ENCODE measurements at places on chromosomes 12 and 14.

GRCh38 chr12:5619628-5620027, 187.7 kb downstream of the NTF3 start:
- peaks cover 16% of the 10 kb centered on the region for H3K27me3 ChIP-seq
- no peak for DNase-seq
- no peak overlapping the region for H3K4me3 ChIP-seq
- H3K36me3 ChIP-seq: no peaks in the 10 kb centered on the region
- H3K27ac ChIP-seq: no peak overlapping the region

DNA sequence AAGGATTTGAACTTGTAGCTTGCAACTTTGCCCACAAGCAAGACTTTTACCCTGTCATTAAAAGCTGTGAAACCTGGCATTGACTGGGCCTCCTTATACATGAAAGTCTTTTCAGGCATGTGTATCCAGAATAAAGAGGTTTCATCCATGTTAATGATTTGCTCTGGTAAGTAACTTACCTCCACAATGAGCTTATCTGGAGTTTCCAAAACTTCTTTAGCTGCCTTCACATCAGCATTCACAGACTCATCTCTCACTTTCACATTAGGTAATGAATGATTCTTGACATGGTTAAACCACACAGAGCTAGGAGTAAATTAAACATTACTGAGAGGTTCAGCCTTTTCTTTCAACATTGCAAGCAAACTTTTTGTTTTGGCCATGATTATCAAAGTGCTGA, 234.4 kb upstream of the CLEC14A start:
- H3K27me3 ChIP-seq: no peaks in the 10 kb centered on the region
- no peaks in the 10 kb centered on the region for H3K4me1 ChIP-seq
- no peaks in the 10 kb centered on the region for H3K36me3 ChIP-seq
- no peak overlapping the region for H3K4me3 ChIP-seq
- DNase-seq: no peak

DNA sequence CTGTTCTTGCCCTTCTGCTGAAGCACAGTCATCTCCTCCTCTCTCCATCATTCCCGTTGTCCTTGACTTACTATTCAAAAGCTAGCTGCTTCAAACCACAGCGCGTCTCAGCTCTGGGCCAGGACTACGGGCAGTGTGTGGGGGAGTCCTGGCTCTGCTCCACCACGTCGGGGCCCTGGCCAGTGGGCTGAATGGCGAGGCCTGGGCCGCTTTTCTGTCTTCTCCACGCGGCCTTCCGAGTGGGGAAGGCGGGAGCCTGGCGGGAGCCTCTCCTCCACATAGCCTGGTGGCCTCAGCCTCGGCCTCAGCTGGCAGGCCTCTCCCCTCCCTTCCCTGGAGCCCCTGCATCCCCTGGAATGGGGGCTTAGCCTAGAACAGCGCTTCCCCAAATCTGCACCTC, 16.5 kb downstream of the ANKRD9 start:
- no peaks in the 10 kb centered on the region for H3K4me1 ChIP-seq
- H3K4me3 ChIP-seq: no peak overlapping the region
- H3K27me3 ChIP-seq: no peaks in the 10 kb centered on the region
- peaks cover 6% of the 10 kb centered on the region for H3K36me3 ChIP-seq

DNA sequence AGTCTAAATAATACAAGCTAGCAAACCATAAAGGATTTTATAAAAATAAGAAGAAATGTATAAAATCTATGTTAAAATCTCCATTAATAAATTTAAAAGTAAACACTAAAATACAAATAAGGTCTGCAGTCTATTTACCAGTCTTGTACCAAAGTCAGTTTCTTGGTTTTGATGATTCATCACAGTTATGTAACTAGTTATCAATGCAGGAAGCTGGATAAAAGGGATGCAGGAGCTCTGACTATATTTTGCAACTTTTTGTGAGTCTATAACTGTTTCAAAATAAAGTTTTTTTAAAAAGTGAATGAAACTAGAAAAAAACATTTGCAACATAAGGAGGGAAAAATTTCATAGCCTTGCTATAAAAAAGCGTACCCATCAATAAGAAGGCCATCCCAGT, 151.5 kb downstream of the DERA start:
- no peak for DNase-seq
- H3K36me3 ChIP-seq: no peaks in the 10 kb centered on the region
- H3K4me3 ChIP-seq: no peak overlapping the region
- H3K27me3 ChIP-seq: peaks cover 9% of the 10 kb centered on the region
- H3K27ac ChIP-seq: no peak overlapping the region

- H3K27me3 ChIP-seq: no peaks in the 10 kb centered on the region
- H3K27ac ChIP-seq: no peak overlapping the region
- DNase-seq: no peak
- peaks cover 59% of the 10 kb centered on the region for H3K4me1 ChIP-seq
Observed at GRCh38 chr14:54775486-54776140, 127.0 kb downstream of the GCH1 start.

DNA sequence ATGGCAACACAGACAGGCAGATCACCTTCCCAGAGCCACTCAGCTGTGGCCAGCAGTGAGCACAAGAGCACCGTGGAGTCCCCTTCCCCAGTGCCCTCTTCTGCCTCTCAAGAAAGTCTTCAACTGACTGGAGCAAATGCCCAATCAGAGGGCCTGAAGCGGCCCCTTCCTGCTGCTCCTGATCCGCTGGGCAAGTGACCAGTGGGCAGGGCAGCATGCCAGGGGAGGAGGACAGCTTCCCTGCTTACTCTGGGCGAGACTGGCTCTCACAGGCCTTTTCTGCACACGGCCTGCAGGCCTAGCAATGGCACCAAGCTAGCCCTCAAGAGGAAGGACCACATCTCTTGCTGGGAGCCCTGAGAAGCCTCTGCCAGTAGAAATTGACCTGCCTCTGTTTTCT, 890 bp downstream of the KRT71 start:
- H3K4me1 ChIP-seq: no peaks in the 10 kb centered on the region
- no peak overlapping the region for H3K4me3 ChIP-seq
- peaks cover 9% of the 10 kb centered on the region for H3K27me3 ChIP-seq

- H3K4me1 ChIP-seq: no peaks in the 10 kb centered on the region
- no peak for DNase-seq
- H3K4me3 ChIP-seq: no peak overlapping the region
- H3K36me3 ChIP-seq: no peaks in the 10 kb centered on the region
- H3K27ac ChIP-seq: no peak overlapping the region
- peaks cover 4% of the 10 kb centered on the region for H3K27me3 ChIP-seq
Observed at GRCh38 chr12:119319638-119320037, 14.9 kb upstream of the CCDC60 start.

- no peak for DNase-seq
- H3K27me3 ChIP-seq: no peaks in the 10 kb centered on the region
- peak overlapping the region; percentile 54 for H3K27ac ChIP-seq
- peaks cover 18% of the 10 kb centered on the region for H3K4me1 ChIP-seq
- H3K36me3 ChIP-seq: peaks cover 32% of the 10 kb centered on the region
Observed at GRCh38 chr12:12379831-12380730, 23.2 kb downstream of the BORCS5 start.

DNA sequence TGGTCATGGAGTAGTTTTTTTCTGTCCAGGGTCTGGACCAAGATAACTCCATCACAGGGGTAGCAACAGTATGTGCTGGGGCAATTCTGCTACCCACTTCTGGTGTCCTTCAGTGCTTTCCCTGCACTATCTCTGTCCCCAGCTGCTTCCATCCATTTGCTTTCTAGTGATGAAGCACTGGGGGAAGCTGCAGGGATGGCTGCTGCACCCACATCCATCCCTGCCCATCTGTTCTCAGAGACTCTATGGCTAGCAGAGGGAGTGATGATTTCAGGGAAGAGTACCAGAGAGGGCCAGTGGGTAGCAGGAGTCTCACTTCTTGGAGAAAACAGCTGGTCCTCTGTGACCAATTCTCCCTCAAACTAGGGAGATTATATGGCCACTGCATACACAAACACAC, 44.1 kb downstream of the ETV6 start:
- no peak for DNase-seq
- H3K4me1 ChIP-seq: peaks cover 31% of the 10 kb centered on the region
- peaks cover 29% of the 10 kb centered on the region for H3K36me3 ChIP-seq
- no peak overlapping the region for H3K4me3 ChIP-seq
- H3K27ac ChIP-seq: no peak overlapping the region

- no peaks in the 10 kb centered on the region for H3K4me1 ChIP-seq
- no peak overlapping the region for H3K4me3 ChIP-seq
- no peaks in the 10 kb centered on the region for H3K36me3 ChIP-seq
- no peaks in the 10 kb centered on the region for H3K27me3 ChIP-seq
- DNase-seq: no peak
Observed at GRCh38 chr12:127153996-127154395, 1113.0 kb upstream of the TMEM132C start.

- H3K36me3 ChIP-seq: no peaks in the 10 kb centered on the region
- peaks cover 21% of the 10 kb centered on the region for H3K27me3 ChIP-seq
- no peak for DNase-seq
- no peaks in the 10 kb centered on the region for H3K4me1 ChIP-seq
- H3K4me3 ChIP-seq: no peak overlapping the region
Observed at GRCh38 chr14:56860441-56860840, 50.2 kb upstream of the OTX2 start.

DNA sequence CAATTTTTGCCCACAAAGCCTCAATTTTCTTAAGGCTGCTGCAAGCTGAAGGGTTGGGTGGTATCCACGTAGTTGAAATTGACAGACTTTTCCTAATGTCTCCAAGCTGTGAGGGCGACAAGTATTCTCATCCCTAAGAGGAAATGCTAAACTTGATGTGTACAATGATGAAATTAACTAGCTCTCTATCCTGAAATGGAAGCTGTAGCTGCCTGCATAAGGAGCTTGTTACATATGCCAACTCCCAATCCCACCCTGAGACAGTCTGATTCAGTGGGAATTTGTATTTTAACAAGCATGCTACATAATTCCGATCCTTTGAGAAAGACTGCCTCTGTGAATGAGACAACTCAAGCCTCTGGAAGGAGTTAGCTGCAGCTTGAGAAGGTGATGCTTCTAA, 45.7 kb upstream of the MDM1 start:
- H3K27me3 ChIP-seq: no peaks in the 10 kb centered on the region
- peaks cover 20% of the 10 kb centered on the region for H3K4me1 ChIP-seq
- no peak for DNase-seq
- H3K4me3 ChIP-seq: no peak overlapping the region
- H3K36me3 ChIP-seq: no peaks in the 10 kb centered on the region

- no peak overlapping the region for H3K4me3 ChIP-seq
- peaks cover 5% of the 10 kb centered on the region for H3K4me1 ChIP-seq
- peaks cover 16% of the 10 kb centered on the region for H3K27me3 ChIP-seq
- H3K27ac ChIP-seq: no peak overlapping the region
- no peak for DNase-seq
Observed at GRCh38 chr12:41514907-41515306, 326.8 kb downstream of the PDZRN4 start.

DNA sequence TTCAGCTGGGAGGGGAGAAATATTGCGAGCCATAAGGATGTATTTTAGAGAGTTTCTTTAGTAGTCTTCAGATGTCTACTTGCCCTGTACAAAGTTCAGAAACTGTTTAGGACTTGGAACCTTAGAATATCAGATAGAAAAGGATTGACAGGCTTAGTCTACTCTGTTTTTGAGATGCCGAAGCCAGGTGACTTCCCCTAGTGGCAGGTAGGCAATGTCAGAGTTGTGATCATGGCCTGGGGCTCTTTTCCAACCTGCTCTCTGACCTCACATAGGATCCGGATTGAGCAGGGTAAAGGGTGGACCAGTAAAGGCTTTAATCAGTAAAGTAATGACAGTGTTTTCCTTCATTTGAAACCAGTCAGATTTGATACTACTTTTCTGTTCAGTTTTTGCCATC, 59.6 kb downstream of the PRKCH start:
- H3K27ac ChIP-seq: no peak overlapping the region
- peaks cover 14% of the 10 kb centered on the region for H3K36me3 ChIP-seq
- H3K27me3 ChIP-seq: peaks cover 6% of the 10 kb centered on the region
- H3K4me3 ChIP-seq: no peak overlapping the region
- DNase-seq: no peak

DNA sequence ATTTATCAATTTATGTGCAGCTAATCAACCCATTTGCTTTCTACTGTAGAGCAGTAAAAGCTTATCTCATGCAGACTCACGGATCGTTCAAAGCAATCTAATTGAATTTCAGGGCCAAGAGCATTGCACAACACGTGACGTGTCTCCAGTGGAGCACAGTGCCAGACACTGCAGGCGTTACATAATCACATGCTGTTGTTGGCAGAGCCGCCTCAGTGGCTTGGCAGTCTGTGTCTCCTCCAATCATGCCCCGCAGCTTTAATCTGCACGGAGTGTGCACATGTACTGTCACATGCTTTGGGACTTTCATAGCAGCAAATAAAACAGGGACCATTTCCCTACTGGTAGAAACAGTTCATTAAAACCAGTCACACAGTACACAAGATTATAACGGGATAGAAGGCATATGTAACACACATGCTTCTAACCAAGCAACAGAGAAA, 309.3 kb downstream of the ITPR2 start:
- no peak for DNase-seq
- no peak overlapping the region for H3K4me3 ChIP-seq
- H3K36me3 ChIP-seq: peaks cover 15% of the 10 kb centered on the region
- H3K27me3 ChIP-seq: no peaks in the 10 kb centered on the region

GRCh38 chr12:22993609-22994315, 368.8 kb downstream of the ETNK1 start:
- H3K4me3 ChIP-seq: no peak overlapping the region
- no peak for DNase-seq
- H3K4me1 ChIP-seq: no peaks in the 10 kb centered on the region
- no peaks in the 10 kb centered on the region for H3K36me3 ChIP-seq
- H3K27me3 ChIP-seq: no peaks in the 10 kb centered on the region

- DNase-seq: no peak
- H3K36me3 ChIP-seq: no peaks in the 10 kb centered on the region
- no peak overlapping the region for H3K4me3 ChIP-seq
- H3K27me3 ChIP-seq: peaks cover 24% of the 10 kb centered on the region
- peaks cover 6% of the 10 kb centered on the region for H3K4me1 ChIP-seq
Observed at GRCh38 chr14:92487513-92488133, 26.0 kb upstream of the RIN3 start.

GRCh38 chr12:131220331-131220685, 266.6 kb downstream of the ADGRD1 start:
- H3K27ac ChIP-seq: no peak overlapping the region
- H3K27me3 ChIP-seq: peaks cover 68% of the 10 kb centered on the region
- H3K4me3 ChIP-seq: no peak overlapping the region
- no peak for DNase-seq
- no peaks in the 10 kb centered on the region for H3K36me3 ChIP-seq

- peak overlapping the region; percentile 68 for H3K4me3 ChIP-seq
- peaks cover 61% of the 10 kb centered on the region for H3K4me1 ChIP-seq
Observed at GRCh38 chr14:91241863-91242262, 2.6 kb downstream of the GPR68 start.

Data from stimulated activated naive B cell treated with anti-CD40 and anti-IgM and Interleukin-4, amounts not matched to agents 10 μg/mL and 1 μg/mL and 100 μg/mL, for 72 hours (primary cell).